NCI-H524 (cell line): ENCODE measurements at places on chromosomes 1 and 21.

DNA sequence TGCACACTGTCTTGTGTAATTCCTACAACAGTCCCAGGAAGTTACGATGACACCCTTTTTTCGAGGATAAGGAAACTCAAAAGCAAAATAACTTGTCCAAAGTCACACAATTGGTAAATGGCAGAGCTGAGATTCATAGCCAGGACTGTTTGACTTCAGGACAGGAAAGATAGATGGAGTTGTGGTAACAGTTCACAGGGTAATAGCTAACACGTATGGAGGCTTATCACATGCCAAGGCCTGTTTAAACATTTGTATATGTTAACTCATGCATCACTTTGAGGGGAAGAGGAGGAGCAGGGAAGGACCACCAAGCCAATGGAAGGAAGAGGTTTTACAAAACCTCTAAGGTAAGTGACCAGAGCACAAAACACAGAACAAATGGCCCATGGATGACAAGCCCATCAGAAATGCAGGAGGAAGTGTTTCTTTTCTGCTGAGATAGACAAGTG, 2.8 kb downstream of the DHCR24 start:
- DNase-seq, result no peak

DNA sequence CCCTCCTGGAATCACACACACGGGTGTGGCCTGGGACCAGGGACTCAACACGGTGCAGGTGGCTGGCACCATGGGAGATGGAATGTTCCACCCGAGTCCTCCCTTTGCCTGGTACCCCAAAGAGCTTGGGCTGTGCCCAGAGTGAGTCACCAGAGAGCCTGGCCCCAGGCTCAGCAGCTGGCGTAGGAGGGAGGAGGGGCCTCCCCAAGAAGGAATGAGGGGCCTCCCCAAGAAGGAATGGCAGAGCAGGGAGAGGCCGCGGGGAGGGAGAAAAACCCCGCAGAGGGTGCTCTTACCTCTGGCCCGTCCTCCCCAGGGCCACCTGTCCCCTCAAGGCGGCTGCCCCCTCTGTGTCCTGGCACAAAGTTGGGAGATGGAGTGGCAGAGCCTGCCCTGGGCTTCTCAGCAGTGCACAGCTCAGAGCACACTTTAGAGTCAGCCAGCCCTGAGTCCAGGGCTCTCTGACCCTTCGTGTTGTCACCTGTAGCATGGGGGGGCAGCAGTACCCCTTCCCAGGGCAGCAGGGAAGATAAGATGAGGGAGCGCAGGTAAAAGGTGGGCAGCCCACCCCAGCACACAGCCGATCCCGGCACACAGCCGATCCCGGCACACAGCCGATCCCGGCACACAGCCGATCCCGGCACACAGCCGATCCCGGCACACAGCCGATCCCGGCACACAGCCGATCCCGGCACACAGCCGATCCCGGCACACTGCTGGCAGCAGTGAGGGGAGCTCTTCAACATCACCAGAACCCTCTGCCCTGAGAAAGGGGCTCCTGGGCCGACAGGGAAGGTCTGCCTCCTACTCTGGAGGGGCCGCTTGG, 20.2 kb upstream of the KCNAB2 start:
- DNase-seq, result no peak

GRCh38 chr1:19138958-19139581, 71.0 kb downstream of the UBR4 start:
- no peak for DNase-seq

GRCh38 chr1:46580140-46580903, 23.7 kb downstream of the MKNK1 start:
- DNase-seq, result no peak

GRCh38 chr1:211710566-211711314, 35.3 kb upstream of the NEK2 start:
- no peak for DNase-seq
